ENCODE measurements at places on chromosomes 16 and 17. TPM values are rescaled to one million over a fixed set of nuclear protein-coding genes. Genes with fewer than 3 reads are reported as not detected.

GRCh38 chr17:45233423-45233924 is 11.8 kb downstream of the FMNL1 start:
- no peak for DNase-seq
- H3K27me3 ChIP-seq: no peaks in the 10 kb centered on the region
- H3K4me3 ChIP-seq: no peak overlapping the region
- no peak overlapping the region for H3K27ac ChIP-seq

SHISA9 gene
- total RNA-seq: not detected

DNA sequence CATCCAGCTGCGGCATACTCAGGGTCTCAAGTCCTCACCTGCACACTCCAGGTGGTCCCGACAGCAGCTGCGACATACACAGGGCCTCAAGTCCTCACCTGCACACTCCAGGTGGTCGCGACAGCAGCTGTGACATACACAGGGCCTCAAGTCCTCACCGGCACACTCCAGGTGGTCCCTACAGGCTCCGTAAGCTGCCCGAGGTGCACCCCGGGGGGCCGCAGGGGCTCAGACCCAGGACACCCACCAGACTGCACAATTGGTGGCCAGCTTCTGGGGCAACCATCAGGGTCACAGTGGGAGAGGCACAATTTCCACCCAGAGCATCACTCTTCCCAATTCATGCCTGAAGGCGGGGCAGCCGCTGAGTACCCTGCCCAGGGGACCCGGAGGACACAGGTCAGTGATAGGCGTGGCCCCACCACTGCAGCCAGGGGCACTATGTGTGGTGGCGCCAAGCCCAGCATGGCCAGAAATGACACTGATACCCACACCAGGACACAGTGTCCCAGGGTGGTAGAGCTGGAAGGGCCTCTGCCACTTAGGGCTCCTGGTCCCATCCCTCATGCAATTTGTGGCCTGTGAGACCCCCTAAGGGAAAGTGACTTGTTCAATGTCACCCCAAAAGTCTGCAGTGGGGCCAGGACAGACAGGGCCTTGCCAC is 57.5 kb upstream of the ZNF469 start:
- H3K4me3 ChIP-seq: no peak overlapping the region
- no peaks in the 10 kb centered on the region for H3K36me3 ChIP-seq
- H3K4me1 ChIP-seq: no peaks in the 10 kb centered on the region
- H3K27ac ChIP-seq: no peak overlapping the region
- no peak for DNase-seq

DNA sequence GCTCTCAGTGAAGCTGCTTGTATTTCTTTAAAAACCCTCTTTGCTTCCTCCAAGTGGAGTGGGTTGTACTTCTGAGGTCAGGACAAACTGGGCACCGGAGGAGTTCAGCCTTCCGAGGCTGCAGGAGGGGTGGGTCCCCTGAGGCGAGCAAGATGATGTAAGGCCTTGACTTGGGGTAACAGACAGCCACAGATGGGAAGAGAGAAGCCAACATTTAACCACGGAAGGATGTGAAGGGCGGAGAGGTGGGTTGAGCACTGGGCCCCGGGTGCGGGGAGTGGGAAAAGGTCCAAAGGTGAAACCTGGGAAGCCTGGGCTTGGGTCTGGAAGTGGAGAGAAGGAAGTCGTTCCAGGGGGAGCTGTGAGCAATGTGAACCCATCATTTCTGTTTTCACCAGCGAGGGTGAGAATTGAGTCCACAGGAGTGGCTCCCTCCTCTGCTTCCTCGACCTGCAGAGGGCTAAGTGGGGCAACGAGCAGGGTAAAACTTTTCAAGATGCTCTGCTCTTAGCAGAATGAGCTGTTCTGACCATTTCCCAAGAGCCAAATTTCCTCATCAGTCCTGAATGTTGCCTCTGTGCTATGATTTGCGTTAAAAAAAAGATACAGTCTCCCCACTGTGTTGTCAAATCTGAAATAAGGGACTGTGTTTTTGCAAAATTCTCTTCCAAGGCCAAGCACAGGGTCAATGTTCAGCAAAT is 137.7 kb upstream of the CRHR1 start:
- H3K4me1 ChIP-seq: no peaks in the 10 kb centered on the region
- H3K27me3 ChIP-seq: peaks cover 34% of the 10 kb centered on the region
- no peak overlapping the region for H3K4me3 ChIP-seq
- no peak overlapping the region for H3K27ac ChIP-seq
- H3K36me3 ChIP-seq: no peaks in the 10 kb centered on the region

- DNase-seq: peak; percentile 77
- no peaks in the 10 kb centered on the region for H3K4me1 ChIP-seq
- H3K27ac ChIP-seq: no peak overlapping the region
- no peak overlapping the region for H3K4me3 ChIP-seq
- no peaks in the 10 kb centered on the region for H3K27me3 ChIP-seq
These were observed 56.0 kb downstream of the TNFRSF13B start for GRCh38 chr17:16915752-16916556.

ARL17A gene
- 28.0 TPM for total RNA-seq

RSKR gene
- 12.3 TPM for total RNA-seq

DNA sequence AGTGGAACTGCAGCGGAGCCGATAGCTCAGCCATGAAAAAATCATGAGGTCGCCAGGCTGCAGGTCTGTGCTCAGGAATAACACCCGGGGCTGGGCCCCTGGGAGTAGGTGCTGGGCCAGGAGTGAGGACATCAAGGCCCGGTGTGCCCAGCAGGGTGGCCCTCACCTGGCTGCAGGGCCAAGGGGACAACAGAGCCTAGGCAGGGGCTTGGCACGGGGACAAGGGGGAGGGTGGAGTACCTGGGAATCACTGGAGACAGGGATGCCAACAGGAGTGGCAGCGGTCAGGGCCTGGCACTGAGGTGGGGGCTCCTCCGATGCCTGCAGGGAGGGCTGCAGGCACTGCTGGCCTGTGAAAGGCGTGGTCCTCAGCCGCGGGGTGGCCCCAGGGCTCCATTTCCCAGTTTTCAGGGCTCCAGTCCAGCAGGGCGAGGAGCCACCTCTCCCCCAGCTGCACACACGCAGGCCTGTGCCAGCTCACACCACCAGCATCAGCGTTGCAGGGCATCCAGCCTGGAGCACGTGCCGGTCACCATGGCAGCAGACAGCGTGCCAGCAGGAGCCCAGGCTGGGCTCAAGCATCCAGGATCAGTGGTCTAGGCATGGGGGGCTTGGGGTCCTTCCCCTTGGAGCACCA is 4.7 kb upstream of the FSCN2 start:
- no peak for DNase-seq
- no peaks in the 10 kb centered on the region for H3K36me3 ChIP-seq
- no peak overlapping the region for H3K27ac ChIP-seq
- peaks cover 32% of the 10 kb centered on the region for H3K27me3 ChIP-seq
- peaks cover 24% of the 10 kb centered on the region for H3K4me1 ChIP-seq
- H3K4me3 ChIP-seq: no peak overlapping the region

DNA sequence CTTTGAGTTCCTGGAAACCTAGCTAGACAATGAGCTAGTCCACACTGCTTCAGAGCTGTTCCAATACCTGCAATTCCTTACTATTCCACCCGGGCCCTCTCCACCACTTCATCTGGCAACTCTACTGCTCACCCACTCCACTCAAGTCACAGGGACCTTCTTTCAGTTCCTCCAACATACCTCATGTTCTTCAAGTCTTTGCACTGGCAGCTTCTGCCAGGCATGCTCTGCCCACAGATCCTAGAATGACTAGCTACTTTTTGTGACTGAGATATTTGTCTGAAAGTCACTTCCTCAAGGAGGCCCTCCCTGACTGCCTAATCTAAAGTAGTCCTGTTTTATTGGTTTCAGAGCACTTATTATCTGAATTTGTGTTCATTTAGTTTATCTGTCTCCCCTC is 86.4 kb downstream of the TEX14 start:
- H3K27me3 ChIP-seq: no peaks in the 10 kb centered on the region
- H3K4me3 ChIP-seq: no peak overlapping the region
- no peak overlapping the region for H3K27ac ChIP-seq
- H3K4me1 ChIP-seq: no peaks in the 10 kb centered on the region

DNA sequence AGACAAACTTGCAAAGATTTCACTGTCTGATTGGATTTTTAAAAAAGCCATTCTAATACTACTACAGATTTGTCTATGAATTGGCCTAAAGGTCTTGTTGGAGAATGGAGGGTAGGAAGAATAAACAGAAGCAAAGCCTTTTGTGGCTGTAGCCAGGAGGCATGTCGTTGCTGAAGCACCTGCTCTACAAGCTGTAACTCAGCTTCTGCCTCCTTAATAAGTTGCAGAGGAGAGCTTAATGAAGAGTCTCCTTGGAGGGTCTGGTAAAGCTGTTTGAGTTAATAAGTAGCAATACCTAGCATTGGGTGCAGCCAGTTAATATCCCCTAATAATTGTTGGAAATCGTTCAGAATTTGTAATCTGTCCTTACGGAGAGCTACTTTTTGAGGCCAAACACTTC is 10.0 kb upstream of the ZNF689 start:
- H3K36me3 ChIP-seq: no peaks in the 10 kb centered on the region
- H3K4me1 ChIP-seq: no peaks in the 10 kb centered on the region
- no peak overlapping the region for H3K4me3 ChIP-seq
- H3K27ac ChIP-seq: no peak overlapping the region
- H3K27me3 ChIP-seq: no peaks in the 10 kb centered on the region
- DNase-seq: no peak

DNA sequence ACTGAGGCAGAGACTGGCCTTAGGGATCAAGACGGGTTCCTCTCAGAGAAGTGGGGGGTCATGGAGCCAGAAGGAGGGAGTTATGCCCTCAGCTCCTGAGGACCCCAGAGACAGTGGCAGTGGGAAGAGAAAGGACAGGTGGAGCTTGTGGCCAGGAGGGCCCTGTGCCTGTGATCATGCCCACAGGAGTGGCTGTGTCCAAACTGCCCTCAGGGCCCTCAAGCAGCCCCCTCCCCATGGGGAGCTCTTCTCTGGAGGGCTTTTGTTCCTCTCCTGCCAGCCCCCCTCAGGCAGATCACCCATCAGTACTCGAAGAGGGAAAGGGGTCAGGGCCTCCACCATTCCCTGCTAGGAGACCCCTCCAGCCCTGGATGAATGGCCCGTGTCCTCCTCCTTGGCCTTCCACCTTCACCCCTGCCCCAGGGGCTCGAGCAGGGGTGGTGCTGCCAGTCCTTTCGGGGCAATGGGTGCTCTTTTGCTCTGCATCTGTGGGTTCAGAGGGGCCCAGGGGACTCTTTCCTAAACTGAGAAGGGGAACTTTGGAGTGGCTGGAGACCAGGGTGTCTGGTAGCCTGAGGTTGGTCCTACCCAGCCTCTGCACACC is 52.7 kb downstream of the BEAN1 start:
- H3K27ac ChIP-seq: no peak overlapping the region
- H3K36me3 ChIP-seq: no peaks in the 10 kb centered on the region
- peaks cover 10% of the 10 kb centered on the region for H3K4me1 ChIP-seq
- H3K27me3 ChIP-seq: no peaks in the 10 kb centered on the region
- no peak overlapping the region for H3K4me3 ChIP-seq

RNF157 gene
- 3.8 TPM for total RNA-seq

DNA sequence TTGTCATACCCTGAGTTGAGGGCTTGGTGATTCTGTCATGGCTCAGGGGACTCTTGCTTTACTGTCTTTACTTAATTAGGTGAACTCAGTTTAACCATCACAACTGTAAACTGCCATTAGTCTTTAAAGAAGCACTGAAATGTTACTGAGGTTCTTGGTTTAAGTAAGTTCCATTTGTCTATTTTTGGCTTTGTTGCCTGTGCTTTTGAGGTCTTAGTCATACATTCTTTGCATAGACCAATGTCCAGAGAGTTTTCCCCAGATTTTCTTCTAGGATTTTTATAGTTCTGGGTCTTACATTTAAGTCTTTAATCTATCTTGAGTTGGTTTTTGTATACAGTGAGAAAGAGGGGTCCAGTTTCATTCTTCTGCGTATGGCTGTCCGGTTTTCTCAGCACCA is 137.5 kb downstream of the SOCS1 start:
- no peaks in the 10 kb centered on the region for H3K4me1 ChIP-seq
- H3K27ac ChIP-seq: no peak overlapping the region
- DNase-seq: no peak
- H3K27me3 ChIP-seq: no peaks in the 10 kb centered on the region
- no peak overlapping the region for H3K4me3 ChIP-seq

GRCh38 chr17:41769985-41770384 is 16.5 kb downstream of the JUP start:
- H3K27ac ChIP-seq: no peak overlapping the region
- H3K4me1 ChIP-seq: peaks cover 32% of the 10 kb centered on the region
- no peaks in the 10 kb centered on the region for H3K27me3 ChIP-seq
- no peak for DNase-seq

DNA sequence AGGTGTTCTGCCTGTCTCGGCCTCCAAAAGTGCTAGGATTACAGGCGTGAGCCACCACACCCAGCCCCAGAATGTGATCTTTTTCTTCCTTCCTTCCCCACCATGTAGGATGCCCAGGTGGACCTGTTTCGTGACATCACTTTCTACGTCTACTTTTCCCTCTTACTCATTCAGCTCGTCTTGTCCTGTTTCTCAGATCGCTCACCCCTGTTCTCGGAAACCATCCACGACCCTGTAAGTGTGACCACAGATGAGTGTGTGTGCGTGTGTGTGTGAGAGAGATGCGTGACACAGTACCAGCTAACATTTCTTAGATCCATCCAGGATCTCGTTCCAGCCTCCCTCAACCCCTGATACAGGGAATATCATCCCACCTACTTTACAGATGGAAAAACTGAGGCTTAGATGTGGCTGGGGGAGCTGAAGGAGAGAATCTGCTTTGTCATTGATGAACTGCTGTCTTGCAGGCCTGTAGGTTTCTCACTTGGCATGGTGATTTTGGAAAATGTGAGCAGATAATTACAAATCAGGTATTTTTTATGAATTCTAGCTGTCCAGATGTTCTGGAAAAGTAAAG is 67.1 kb downstream of the ABCC1 start:
- H3K36me3 ChIP-seq: peaks cover 42% of the 10 kb centered on the region
- DNase-seq: no peak
- peaks cover 11% of the 10 kb centered on the region for H3K4me1 ChIP-seq
- H3K27me3 ChIP-seq: no peaks in the 10 kb centered on the region

PPY gene
- not detected for total RNA-seq

DNA sequence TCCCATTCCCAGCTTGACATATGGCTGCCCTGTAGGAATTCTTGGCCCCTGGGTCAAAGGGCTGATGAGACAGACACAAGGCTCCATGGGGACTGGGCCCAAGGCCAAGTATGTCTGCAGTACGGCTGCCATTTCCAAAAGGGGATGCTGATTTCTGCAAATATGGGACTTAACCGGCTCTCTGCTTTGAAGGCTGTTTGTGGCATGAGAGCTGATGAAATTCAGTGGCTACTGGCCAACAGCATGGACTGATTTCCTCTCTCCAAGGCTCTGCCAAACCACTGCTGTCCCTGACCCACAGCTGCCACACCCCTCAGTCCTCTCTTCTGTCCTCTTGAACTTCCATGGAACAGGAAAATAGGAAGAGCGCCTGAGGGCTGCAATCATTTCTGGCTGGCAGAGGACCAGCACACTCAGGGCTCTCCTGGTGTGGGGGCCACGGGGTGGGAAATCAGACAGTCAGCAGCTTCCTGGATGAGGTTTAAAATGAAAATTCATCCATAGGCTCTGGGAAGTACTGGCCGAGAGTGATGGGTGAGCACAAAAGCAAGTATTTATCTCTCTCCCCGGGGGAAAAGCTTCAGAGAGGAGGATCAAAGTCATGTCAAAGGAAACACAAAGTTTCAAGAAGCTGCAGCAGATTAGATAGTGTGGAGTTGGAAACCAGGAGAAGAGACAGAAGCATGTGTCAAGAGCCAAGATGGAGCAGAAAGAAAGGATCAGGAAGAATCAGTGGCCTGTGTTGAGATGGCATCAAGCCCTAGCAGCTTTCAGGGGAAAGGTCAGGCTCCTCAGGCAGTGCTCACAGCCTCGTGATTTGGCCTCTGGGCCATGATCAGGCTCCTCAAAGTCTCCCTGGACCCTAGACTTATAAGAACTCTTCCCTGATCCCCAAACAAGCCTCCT is 64.1 kb upstream of the SREBF1 start:
- H3K27me3 ChIP-seq: no peaks in the 10 kb centered on the region
- DNase-seq: peak; percentile 81
- H3K4me3 ChIP-seq: no peak overlapping the region
- H3K4me1 ChIP-seq: peaks cover 33% of the 10 kb centered on the region
